ENCODE measurements at places on chromosomes 7 and 10. TPM values are rescaled to one million over a fixed set of nuclear protein-coding genes. Genes with fewer than 3 reads are reported as not detected.

BAG3 gene
- 54.5 TPM for total RNA-seq

GRID2IP gene
- total RNA-seq, result not detected

DEPP1 gene
- 40.5 TPM for total RNA-seq

STEAP2 gene
- total RNA-seq, result 0.80 TPM

SPAM1 gene
- total RNA-seq, result not detected
